Stimulated activated CD8-positive, alpha-beta memory T cell treated with anti-CD3 and anti-CD28 coated beads, Interleukin-12 subunit alpha, Interleukin-12 subunit beta, amount 100 ng/mL, for 4 hours (primary cell): ENCODE measurements at places on chromosomes 2 and 18.

DNA sequence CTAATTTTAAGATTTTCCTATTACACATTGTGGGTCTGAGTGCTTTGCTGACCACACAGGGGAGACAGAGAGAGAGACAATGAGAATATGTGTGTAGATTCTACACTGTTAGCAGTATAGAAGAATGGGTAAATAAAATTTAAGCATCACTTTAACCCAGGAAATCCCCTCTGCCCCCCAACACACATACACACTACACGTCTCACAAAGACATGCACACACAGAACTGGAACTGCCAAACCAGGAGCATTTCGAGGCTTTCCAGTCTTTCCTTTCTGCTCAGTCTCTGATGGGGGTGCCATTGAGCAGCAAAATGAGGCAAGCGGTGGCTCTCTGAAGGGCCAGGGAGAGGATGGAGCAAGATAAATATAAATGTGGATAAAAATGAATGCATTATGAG, 2.5 kb downstream of the MERTK start:
- no peak for DNase-seq

- no peak for DNase-seq
Measured at GRCh38 chr2:37784759-37785149, 113.3 kb upstream of the CDC42EP3 start.

DNA sequence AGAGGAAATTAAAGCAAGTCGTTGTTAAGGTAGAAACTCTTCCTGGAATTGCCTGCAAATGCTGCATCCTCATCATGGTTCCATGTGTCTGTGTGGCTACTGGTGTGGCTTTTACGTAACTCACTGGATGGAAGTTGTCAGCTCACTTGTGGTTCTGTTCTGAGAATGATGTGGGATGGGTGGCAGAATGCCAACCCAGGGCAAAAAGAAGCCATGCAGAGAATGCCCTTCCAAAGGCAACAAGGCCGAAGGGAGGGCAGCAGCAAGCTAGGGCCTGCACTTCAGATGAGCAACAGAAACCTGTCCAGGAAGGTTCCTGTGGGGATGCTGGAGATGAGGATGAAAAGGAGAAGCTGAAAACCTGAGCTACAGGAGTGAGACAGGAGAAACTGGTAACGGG, 10.4 kb upstream of the NAPG start:
- DNase-seq = no peak

GRCh38 chr2:174176898-174177297, 71.4 kb downstream of the OLA1 start:
- no peak for DNase-seq

DNA sequence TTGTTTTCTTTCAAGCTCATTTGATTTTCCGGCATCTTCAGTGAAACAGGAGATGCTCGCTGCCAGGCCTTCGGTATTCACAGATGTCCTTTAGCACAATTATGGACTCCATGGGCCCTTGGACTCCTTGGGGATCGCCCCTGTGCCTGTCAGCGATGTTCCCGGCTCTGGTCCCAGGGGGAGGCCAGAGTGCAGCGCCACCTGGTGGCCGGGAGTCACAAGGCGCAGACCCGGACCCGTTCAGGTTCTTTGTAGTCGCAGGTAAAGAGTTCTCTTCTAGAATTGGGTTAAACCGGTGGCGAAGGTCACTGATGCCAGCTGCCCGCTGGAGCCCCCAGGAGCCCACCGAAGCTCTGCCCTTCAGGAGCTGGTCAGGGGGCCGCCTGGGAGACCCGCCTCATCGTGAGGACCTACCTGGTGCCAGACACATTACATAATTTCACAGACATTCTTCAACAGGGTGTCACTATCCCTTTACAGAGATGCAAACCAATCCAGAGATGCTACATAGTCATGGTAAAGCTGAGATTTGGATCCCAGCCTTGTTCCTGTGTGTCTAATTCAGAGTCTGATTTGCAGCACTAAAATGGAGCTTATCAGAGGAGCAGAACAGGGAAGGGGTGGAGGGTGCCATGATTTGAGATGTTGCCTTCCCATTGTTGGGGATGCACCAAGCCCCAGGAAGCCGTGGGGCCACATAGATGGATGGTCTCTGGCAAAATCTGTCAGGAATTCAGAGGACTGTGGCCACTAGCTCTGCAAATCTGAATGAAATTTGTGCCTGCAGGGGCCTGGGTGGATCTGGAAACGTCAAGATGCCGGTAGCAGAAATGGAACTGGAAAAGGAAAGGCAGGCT, 6.0 kb upstream of the INPP5D start:
- DNase-seq = peak; percentile 53

GRCh38 chr18:36501100-36501499, 203.6 kb downstream of the FHOD3 start:
- no peak for DNase-seq

GRCh38 chr18:48728204-48728833, 189.5 kb downstream of the CTIF start:
- no peak for DNase-seq

- DNase-seq = no peak
Measured at GRCh38 chr2:221245045-221245444, 327.1 kb downstream of the EPHA4 start.

- no peak for DNase-seq
Measured at GRCh38 chr18:41690332-41691127, 264.5 kb upstream of the PIK3C3 start.

DNA sequence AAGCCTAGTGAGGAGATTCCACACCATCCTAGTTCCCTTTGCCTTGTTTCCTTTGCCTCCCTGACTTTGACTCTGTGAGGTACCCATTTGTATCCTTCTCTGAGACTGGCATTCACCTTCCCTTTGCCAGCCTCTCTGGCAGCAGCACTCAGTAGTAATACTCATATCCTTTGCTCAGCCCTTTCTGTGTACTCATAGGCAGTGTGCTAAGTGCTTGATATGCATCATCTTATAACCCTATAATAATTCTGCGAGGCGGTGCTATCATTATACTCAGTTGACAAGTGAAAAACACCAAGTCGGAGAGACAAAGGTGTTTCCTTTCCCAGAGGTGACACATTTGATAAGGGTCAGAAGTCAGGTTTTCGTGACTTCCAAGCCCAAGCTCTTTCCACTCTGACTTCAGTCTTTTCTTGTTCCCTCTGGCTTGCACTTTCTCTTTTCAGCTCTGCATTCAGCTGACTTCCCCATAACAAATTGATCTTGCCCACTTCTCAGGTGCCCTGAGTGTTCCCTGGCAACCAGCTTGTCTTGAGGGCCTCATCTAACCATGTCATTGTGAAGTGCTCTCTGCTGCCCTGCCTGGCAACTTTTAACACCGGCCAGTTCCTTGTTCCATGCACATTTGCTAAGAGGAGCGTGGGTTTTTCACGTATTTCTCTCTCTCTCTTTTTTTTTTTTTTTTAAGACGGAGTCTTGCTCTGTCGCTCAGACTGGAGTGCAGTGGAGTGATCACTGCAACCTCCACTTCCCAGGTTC, 94.5 kb upstream of the UPP2 start:
- DNase-seq = no peak

DNA sequence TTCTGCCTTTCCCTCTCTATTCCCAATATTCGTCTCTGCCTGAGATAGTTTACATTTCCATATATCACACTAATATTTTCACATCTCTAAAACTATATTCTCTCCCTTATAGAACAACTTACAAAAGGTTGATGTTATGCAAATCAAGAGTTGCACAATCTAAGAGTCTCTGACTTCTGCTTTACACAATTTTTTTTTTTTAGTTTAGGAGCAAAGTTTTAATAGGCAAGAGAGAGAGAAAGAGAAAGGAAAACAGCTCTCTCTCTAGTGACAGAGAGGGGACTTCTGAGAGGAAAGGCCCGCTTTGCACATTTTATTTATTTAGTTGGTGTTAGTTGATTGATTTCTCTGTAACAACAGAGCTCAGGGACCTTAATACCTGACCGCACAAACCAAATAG, 380.2 kb downstream of the TXNL1 start:
- no peak for DNase-seq

GRCh38 chr2:34892256-34892655, 1293.2 kb upstream of the FAM98A start:
- no peak for DNase-seq

- DNase-seq = no peak
Measured at GRCh38 chr2:30992781-30993180, 145.5 kb downstream of the GALNT14 start.

DNA sequence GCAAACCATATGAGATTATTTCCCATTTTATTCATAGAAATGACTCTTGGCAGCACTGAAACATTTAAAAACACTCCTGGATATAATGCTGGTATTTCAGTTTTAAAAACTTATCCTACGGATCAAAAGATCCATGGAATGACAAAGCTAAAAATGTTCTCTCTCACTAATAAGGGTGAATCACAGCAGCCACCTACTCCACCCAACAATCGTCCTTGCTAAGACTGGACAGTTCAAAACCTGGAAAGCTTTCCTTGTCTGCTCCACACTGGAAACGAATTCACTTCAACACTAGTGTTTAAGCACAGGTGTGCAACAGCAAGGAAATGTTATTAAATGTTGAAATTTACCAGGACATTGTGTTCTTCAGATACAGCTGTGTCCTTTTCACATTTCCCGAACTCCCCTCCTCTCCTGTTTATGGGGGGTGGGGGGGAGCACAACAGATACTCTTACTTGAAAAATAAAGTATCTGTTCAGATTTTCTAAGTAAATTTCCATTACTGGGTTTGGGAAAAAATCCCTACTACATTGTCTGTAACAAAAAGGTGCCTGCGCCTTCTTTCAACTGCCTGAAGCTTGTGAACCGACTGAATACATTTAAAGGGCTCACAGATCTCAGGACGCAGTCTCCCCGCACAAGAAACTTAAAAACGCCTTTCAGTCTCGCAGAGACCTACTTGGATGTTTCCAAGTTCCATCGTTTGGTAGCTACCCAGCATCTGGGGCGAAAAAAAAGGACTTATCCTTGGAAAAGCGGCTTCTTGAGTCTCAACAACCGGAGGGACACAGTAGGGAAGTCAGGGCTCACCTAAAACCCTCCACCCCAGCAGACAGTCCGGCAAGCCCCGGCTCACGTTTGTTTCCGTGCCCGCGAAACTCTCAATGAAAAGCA, 1.3 kb downstream of the YWHAQ start:
- no peak for DNase-seq

- DNase-seq = no peak
Measured at GRCh38 chr2:41878716-41879234, 169.0 kb upstream of the PKDCC start.

DNA sequence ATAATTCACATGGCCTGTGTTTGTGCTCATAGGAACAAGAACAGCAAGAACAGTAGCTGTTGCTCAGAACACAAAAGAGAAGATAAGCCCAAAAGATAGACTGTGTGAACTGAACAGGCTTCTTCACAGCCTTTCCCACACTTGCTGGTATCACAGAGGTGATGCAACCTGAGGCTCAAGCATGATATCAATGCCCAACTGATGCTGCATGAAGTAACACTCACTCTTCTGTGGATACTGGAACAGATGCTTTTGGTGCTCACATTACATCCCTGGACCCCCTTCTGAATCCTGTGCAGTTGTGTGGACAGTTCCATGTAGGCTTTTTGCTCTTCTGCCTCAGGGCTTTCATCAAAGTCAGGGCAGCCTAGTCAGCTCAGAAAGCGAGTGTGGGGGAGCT, 88.4 kb upstream of the RND3 start:
- DNase-seq = no peak

DNA sequence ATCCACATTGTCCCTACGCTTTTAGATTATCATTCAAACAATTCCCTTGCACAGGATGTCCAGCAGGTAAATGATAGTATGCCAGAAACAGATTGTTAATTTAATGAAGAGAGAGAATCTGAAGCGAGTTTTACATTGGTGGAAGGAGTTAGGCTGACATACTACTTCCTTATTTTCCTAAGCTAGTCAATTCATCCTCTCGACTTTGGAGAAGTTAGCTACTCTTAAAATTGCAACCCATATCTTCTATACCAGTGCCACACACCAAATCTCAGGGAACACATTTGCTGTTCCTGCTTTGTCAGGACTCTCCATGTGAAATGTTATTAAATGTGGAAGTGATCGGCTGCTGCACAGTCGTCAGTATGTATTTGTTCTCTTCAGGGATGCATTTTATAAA, 249.2 kb downstream of the NAPG start:
- DNase-seq = no peak

DNA sequence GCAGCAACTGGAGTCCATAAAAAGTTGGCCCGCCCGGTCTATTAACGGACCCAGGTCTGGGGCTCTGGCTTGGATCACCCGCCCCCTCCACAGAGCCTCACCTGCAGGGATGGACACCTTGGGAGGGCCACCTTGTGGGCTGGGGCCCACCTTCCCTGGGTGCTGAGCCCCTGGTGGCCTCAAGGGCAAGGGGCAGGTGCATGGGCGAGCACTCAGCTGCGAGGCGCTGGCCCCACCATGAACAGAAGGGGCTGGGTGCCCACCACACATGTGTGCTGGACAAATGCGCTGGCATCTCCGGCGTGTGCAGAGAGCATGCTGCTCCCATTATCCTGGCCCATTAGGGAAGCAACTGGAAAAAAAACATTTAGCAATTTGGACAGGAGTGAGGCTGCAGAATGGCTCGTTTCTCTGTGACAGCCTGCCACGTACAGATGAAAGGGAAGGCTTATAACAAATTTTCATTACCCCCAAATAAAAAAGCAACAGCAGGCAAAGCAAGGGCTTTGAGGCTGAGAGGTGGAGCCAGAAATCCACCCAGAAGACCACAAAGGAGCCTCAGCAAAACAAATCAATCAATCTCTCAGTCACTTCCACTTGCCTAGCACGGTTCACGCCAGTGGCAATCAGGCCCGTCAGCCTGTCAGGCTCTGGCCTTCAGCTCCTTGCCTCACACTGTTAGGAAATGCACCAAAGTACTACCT, 253.1 kb upstream of the ZNF521 start:
- no peak for DNase-seq

DNA sequence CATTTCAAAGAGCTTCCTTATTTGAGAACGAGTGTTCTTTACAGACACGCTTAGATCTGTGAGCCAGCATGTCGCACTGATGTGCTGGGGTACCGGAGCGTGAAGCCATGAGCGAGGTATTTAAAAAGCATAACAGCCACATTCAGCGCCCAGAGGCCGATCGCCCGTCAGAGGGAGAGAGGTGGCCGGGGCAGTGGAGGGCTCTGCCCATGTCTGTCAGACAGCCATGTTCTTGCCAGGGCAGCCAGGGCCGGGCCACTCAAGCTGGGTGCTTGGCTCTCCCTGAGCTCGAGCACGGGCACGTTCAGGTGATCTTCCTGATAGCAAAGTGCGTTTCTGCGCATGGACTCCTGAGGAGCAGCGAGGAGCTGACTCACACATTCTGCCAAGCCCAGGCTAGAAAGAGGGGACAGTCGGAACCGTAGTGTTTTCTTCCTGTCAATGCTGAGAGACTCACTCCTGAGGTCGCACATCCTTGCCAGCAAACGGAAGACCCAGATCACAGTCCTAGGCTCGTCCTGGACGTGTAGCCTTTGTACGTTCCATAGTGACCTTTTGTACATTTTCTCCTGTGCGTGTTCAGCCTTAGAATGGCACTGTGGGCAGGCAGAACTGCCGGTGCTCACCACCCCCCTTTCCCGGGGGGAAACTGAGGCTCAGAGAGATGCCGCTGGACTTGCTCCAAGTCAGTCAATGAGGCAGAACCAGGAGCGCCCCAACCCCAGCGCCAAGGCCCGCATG, 100.7 kb downstream of the NFATC1 start:
- DNase-seq = no peak

- DNase-seq = no peak
Measured at GRCh38 chr2:15119722-15120175, 441.4 kb downstream of the NBAS start.
